ENCODE measurements at places on chromosomes 12 and 14.

DNA sequence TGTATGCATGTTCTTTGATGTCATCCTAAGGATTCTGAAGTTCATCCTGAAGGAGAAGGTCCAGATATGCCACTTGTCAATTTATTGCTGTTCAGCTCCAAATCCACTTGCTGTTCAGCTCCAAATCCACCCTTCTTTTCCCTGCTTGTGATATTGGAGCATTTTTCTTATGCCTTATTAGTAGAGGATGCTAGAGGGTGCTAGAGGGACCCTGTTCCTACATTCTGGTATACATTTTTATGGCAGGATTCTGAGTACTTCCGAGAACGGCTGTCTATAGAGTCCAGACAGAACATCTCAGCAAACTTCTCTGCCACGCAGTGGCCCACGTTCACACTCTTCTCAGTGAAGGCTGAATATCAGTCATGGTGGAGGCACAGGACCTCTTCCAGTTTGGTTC is 406.7 kb downstream of the NOVA1 start:
- DNase-seq = no peak

GRCh38 chr12:31586728-31587127 is 4.2 kb downstream of the DENND5B start:
- no peak for DNase-seq

GRCh38 chr14:100604709-100605108 is 17.5 kb upstream of the BEGAIN start:
- DNase-seq = no peak

DNA sequence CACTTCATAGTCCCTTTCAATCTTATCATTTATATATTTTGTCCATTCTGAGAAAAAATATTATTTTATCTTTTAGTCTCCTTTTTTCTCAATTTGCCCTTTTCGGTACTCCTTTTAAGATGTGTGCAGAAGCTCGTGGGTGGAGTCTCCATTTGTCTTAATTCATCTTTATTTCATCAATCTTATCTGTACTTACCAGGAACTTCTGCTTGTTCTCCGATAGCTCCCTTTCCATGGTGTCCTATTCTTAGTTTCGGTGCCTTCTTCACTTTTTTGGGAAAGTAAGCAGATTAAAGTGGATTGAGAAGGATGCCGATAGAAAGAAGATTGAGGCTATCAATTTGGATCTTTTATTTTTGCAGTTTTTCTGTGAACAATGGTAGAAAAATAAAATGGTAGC is 183.4 kb upstream of the PLEKHA5 start:
- no peak for DNase-seq

DNA sequence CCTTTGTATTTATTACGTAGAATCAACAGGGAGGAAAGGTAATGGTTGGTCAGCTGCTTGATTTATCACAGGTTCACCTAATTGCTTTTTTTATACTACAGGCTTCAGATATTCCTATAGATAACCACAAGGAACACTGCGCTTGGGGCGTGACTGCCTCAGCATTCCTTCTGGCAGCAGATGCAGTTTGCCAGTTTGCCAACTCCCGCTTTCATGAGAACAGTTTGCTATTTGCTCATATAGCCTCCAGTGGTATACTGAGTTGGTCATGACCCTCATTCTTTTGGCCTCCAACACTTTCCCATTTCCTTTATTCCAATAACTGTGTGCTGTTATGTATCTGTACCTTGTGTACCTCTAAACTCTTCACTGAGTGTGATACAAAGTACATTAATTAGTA is 38.6 kb upstream of the ACSM4 start:
- no peak for DNase-seq

- DNase-seq = no peak
Observed at GRCh38 chr12:5656836-5657235, 224.9 kb downstream of the NTF3 start.

- DNase-seq = no peak
Observed at GRCh38 chr12:2679816-2680675, 114.7 kb upstream of the FKBP4 start.

DNA sequence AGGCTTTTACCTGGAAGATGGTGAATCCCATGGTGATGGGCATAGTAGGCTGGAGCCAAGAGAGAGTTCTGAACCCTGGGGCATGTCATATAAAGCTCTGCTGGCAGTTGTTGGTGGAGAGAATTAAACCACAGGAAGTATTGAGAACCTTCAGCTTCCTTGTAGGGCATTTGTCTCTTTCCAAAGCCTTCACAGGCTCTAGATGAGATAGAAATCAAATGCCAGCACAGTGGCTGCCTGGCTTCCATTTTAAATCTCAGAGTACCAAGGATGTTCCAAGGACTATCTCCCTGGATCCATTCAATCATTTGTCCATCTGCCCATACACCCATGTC is 369.6 kb downstream of the DPF3 start:
- DNase-seq = no peak

- no peak for DNase-seq
Observed at GRCh38 chr12:112941528-112942335, 3.5 kb downstream of the OAS3 start.

- DNase-seq = no peak
Observed at GRCh38 chr12:20050221-20050620, 318.1 kb upstream of the PDE3A start.

- DNase-seq = no peak
Observed at GRCh38 chr12:120590741-120591407, 9.7 kb upstream of the POP5 start.

- DNase-seq = no peak
Observed at GRCh38 chr12:122147514-122148290, 26.3 kb downstream of the IL31 start.

DNA sequence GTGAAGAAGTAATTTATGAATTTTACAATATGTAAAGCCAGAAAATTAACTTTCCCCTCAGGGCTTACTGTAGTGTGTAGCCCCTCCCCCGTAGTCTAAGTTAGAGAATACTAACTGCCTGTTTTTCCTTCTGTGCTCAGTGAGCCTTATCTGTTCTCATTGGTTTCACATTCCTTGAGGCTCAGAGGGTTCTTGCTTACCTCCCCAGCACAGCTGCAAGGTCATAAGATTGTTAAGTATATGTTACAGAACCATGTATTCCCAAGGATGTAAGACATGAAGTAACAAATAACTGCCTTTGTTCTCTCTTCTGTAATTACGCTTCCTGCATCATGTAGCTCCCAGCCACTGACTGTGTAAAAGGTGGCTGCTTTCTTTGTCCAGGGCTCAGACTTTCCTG is 1351.1 kb downstream of the TMEM121 start:
- no peak for DNase-seq

- DNase-seq = no peak
Observed at GRCh38 chr12:109289551-109289950, 19.5 kb downstream of the FOXN4 start.

- no peak for DNase-seq
Observed at GRCh38 chr12:66901138-66901932, 222.5 kb upstream of the GRIP1 start.

All from SK-N-DZ (cell line).